ENCODE measurements at places on chromosomes 2 and 18.

DNA sequence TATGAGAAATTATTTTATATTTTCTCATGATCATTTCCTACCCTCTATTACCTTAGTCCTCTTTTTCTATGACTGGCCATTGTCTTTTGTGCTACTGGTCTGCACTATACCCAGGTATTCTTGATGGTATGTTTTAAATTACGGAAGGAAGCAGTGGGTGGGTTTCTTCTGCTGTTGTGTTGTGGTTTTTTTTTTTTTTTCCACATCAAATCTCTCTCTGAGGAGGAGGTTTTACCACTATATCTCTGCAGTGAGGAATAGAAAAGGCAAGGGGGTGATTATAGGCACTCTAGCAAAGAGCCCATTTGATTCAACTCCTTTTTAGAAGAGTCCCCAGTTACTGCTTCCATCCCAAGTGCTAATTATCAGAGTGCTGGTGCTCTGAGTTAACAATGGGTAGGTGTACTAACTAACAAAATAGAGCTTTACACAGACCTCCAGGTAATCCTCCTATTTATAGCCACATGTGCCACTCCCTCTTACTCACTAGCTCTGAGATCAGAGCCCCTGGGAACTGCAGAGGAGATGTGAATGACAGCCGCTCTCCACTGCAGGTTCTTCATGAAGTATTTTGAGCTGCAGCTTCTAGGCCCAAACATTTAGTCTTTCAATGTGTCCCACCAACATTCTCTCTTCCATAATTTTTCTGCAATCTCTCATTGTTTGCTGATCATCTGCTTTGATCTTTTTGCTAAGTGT, 301.6 kb upstream of the GULP1 start:
- no peak for DNase-seq

DNA sequence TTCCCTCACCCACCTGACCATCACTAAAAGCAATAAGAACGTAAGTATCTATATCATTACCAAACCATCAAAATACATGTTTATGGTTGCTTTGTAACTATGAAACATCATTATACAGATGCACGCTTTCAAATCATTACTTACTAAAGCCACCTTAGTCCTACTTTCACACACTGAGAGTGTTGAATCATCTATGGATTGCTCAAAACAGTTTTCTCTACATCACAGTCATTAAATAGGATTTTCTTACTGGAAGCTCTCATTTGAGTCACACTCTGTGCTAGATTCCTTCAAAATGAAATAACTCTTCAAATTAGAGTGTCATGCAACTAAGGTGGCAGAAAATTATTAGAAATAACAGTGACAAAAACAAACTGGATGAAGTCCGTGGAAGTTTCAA, 878.4 kb downstream of the CPS1 start:
- no peak for DNase-seq

- no peak for DNase-seq
Observed at GRCh38 chr2:106269591-106270291, 75.6 kb upstream of the UXS1 start.

DNA sequence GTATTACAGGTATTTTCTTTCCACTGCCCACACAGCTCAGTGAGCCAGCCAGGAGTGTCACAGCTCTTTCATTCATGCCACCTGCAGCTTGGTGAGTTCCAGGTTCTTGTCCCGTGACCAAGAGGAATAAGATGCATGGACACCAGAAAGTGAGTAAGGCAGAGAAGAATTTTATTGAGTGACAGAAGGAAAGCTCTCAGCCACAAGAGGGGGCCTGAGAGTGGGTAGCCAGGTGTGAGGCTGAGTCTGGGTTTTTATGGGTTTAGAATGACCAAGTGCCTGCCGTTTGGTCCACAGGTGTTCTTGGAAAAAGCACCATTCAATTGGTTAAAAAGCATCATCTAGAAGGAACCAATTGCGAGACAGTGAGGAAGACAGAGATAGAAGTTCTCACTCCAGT, 1097.1 kb upstream of the SLC39A10 start:
- DNase-seq: no peak

- no peak for DNase-seq
Observed at GRCh38 chr2:7988440-7988839, 693.4 kb upstream of the ID2 start.

DNA sequence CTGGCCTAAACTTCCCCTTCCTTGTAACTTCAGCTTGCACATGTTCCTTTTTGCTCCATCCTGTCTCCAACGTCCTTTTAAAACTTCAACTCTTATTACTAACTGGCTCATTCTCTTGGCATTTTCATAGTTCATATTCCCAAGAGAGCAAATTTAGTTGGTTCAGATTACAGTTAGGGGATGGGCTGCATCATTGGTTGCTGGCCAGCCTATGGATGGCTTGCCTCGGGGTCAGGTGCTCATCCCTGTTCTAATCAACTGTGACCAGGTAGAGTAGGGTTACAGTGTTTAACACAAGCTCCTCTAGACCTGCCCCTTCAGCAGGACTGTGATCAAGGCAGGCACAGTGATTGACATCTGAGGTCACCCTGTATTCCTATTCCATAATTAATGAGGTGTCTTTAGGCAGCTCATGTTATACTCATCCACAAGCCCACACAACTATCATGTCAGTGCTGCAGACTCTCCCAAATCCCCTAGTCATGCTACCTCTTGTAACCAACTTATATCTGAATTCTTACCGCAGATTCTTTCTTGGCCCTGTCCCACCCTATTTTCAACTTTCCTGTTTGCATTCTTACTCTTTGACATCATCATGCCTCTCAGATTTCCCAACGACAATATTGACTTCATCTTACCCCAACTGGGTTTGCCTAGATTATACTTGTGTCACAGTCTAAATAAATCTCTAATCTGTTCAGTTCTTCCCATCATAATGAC, 293.3 kb downstream of the MTX2 start:
- DNase-seq: no peak

DNA sequence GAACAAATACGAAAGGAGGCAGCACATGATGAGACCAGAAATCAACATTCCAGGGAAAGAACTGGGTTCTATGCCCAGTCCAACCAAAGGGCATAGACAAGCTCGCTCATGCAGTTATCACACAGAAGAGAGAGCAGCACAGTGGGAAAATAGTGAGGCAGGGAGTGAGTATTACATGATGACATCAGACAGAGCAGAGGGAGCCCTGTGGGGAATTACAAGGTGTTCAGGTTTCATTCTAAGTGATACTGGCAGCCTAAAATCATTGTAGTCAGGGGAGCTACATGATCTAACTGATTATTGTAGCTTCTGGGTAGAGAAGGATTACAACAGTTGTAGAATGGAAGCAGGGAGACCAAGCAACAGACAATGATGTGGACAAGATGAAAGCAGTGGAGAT, 658.5 kb downstream of the ARHGAP15 start:
- DNase-seq: no peak

Measured in GM18507 (cell line).